ENCODE measurements at places on chromosomes 5 and 9.

DNA sequence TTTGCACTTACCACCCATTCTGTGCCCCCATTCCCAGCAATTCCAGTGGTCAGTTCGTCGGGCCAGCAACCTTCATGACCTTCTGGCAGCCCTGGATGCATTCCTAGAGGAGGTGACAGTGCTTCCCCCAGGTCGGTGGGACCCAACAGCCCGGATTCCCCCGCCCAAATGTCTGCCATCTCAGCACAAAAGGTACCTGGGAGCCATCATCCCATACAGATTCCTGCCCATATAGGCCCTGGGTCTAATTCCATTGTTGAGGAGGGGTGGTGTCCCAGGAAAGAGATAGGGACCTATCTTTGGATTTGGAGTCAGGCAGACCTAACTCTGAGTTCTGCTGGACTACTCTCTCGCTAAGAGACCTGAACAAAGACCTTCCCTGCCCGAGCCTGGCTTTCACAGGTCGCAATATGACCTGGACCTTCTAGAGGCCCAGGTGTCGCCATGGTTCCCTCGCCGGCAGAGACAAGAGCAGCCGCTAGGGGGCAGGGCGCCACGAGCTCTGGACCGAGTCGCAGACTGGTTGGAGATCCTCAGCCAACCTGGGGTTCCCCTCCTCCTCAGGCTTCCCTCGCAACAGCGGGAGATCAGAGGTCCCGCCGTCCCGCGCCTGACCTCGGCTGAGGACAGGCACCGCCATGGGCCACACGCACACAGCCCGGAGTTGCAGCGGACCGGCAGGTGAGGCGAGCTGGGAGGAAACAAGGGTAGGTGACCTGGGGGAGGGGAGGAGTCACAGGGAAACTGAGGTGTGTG, 3.1 kb downstream of the SLC4A9 start:
- DNase-seq, result peak; percentile 49

- DNase-seq, result no peak
Measured at GRCh38 chr9:131464354-131465000, 38.2 kb upstream of the POMT1 start.

GRCh38 chr9:110076894-110077725, 130.8 kb downstream of the C9orf152 start:
- DNase-seq, result no peak

GRCh38 chr9:17082343-17083064, 52.3 kb upstream of the CNTLN start:
- DNase-seq, result no peak

GRCh38 chr5:82854956-82855355, 222.2 kb downstream of the TMEM167A start:
- no peak for DNase-seq

DNA sequence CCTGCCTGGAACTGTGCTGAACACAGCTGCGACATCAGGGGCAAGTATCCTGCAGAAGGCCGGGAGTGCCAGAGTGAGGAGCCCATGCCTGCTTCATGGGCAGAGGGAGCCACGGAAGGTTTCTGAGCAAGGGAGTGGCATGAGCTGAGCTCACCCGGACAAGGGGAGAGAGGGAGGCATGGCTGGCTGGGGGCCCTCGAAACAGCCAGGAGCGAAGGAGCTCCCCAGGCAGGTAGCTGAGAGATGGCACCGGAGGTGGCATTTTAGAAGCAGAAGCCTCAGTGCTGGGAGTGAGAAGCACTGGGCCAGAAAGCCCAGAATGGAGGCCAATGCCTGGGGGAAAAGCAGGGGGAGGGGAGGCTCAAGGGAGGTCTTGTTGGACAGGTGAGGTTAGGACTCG, 56.9 kb upstream of the SARDH start:
- DNase-seq, result no peak

GRCh38 chr5:135213466-135214239, 179.6 kb upstream of the PITX1 start:
- DNase-seq, result no peak

DNA sequence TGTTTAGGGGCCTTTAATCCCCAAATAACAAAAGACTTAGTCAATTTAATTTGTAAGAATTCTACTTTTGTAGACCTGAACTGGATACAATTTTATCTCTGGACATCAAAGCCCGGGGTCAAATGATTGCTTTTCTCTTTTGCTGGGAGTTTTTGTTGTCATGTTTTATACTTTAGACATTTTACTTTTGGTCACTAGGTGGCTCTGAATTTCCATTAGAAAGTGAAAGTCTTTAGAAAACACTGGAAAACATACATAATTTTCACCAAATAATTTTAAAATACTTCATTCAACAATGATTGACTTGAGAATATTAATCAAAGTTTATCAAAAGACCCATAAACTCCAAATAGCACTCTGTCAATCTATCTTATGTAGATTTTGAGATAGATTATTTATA, 2.8 kb upstream of the PCA3 start:
- no peak for DNase-seq

GRCh38 chr5:147956842-147957223, 50.5 kb upstream of the C5orf46 start:
- no peak for DNase-seq

DNA sequence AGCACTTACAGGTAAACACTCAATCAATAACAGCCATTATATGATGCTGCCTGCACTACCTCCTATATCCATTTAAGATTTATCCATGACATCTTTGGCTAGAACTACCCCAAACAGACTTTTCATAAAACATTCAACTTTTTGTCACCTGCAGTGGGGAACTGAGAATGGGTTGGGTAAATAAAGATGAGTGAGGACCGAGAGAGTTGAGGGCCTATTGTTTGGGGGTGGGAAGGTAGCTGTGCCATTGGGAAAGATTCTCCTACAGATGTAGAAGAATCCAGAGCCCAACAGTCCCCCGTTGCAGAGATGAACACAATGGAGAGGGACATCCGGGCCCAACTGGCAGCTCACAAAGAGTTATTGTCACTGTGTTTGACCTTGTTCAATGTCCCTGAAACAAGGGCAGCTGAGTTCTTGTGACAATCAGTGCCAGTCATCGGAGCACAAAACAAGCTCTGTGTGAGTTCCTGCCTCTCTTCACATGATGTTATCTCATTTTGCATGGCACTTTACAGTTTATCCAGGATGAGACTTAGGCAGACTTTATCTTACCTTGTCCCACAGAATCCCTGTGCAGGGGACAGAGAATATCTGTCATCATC, 11.5 kb upstream of the SLC31A2 start:
- no peak for DNase-seq

DNA sequence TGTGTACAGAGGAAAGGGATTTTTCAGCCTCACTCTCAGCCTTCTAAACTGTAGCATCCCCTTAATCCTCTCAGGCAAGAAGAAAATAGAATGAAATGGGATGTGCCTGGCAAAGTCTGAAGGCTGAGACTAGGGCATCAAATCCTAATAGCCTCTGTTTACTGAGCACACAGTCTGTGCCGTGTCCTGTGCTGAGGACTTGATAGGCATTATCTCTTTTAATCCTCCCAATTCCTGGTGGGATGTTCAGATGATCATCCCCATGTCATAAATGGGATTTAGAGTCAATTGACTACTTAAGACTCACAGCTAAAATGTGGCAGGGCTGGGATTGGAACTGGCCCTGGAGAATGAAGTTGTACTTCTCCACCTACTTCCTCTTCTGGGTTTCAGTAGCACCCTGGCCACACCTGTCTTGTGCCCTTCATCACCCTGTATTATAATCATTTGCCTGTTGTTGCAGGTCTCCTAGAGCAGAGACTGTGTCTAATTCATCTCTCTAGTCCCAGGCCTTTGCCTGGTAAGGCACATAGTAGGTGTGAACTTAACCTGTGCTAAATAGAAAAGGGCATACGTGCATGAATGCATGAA, 81.0 kb downstream of the WWC1 start:
- DNase-seq, result no peak

DNA sequence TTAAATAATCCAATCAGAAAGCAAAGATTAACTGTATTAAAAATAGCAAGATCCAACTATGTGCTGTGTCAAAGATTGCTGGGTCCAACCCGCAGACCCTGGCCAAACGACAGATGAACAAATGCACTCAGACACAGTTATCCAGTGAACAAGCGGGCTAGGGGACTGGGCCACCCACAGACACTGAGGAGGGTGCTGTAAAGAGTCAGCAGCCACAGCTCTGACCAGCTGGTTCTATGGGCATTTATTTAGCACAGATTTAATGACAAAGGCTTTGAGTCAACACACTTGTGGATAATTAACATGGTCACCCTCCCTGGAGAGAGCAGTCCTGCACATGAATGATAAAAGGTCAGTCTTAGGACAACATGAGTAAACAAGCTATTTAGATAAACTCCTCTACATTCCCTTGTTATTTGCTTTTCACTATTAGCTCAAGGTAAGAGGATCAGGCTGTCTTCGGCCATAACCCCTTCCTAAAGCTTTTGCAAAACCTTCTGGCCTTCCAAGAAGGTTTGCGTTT, 424.9 kb downstream of the HINT1 start:
- DNase-seq, result no peak

- no peak for DNase-seq
Measured at GRCh38 chr5:128782446-128782845, 182.8 kb upstream of the SLC27A6 start.

DNA sequence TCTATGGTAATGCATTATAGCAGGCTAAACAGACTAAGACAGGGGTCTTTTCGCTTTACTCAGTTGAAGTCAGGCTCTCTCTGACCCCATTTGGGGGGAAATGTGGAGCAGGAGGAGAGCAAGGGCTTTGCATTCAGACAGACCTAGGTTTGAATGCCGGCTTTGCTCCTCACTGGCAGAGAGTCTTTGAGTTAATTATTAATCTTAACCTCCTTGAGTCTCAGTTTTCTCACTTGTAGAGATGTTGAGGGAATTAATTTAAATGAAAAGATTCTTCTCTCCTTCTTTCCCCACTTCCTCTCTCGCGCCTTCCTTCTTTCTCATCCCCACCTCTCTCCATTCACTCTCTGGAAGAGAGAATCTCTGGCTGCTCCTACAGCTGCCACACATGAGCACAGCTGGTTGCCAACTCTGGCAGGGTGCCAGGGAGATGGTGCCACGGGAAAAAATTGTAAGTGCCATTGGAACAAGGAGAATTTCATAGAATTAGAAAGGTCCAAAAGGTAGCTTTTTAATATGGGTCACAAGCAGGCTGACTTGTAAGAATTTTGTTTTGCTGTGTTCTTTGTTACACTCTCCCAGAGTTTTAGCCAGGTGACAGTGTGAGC, 25.2 kb upstream of the GLRA1 start:
- no peak for DNase-seq

DNA sequence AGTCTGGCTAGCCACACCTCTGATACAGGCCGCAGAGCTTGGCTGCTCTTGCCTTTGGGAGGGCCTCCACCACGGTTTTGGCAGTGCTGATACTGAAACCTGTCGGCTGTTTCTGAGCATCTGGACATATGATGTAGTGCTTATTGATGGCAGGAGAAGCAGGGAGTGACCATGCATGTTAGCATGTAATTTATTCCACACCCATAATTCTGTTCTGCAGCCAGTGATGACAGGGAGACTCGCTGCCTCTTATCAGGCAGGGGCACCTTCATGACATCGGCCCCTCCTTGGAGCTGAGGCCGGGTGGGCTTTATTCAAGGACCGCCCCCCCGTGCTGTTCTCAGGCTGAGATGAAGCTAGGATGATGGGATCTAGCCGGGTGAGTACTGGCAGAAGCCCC, 49.0 kb downstream of the OLFM1 start:
- DNase-seq, result no peak

DNA sequence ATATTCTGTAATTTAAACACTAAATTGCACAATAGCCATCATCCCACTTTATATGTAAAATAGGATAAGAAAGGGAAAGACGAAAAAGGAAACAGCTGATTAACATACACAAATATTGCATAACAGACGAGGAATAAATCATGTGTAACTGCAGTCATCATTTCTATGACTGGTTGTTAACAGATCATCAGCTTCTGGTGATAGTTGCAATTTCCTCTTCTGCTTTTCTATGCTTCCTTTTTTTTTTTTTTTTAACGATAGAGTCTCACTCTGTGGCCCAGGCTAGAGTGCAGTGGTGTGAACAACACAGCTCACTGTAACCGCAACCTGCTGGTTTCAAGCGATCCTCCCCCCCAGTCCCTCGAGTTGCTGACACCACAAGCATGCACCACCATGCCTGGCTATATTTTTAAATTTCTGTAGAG, 22.5 kb upstream of the JAKMIP2 start:
- peak; percentile 15 for DNase-seq

- DNase-seq, result no peak
Measured at GRCh38 chr9:99270491-99270890, 48.4 kb downstream of the SEC61B start.

GRCh38 chr5:2688586-2688985, 62.9 kb downstream of the IRX2 start:
- no peak for DNase-seq

- DNase-seq, result no peak
Measured at GRCh38 chr5:141241496-141241895, 3.7 kb upstream of the PCDHB15 start.
